ENCODE measurements at places on chromosomes 4 and X.
A peak's percentile ranks its signal among the peaks of the same experiment; 100 is the strongest.

GRCh38 chrX:69362856-69363255 lies 141.3 kb upstream of the NALF2 start:
- DNase-seq, result no peak

DNA sequence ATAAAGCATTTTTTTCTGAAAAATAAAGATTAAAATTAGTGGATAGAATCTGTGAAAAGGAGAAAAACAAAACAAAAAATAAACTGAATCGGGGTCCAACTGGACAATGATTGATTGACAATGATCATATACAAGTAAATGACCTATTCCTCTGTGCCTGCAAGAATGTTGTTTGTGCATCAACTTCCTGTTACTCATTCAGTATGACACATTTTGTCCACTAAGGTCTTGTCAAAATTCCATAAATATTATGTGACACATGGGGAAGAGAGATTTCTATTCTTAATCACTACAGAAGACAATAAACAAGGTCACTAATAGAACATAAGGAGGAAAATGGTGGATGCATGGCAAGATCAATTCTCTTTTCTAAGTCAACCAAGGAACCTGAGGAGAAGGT lies 54.9 kb downstream of the F8 start:
- DNase-seq, result no peak

DNA sequence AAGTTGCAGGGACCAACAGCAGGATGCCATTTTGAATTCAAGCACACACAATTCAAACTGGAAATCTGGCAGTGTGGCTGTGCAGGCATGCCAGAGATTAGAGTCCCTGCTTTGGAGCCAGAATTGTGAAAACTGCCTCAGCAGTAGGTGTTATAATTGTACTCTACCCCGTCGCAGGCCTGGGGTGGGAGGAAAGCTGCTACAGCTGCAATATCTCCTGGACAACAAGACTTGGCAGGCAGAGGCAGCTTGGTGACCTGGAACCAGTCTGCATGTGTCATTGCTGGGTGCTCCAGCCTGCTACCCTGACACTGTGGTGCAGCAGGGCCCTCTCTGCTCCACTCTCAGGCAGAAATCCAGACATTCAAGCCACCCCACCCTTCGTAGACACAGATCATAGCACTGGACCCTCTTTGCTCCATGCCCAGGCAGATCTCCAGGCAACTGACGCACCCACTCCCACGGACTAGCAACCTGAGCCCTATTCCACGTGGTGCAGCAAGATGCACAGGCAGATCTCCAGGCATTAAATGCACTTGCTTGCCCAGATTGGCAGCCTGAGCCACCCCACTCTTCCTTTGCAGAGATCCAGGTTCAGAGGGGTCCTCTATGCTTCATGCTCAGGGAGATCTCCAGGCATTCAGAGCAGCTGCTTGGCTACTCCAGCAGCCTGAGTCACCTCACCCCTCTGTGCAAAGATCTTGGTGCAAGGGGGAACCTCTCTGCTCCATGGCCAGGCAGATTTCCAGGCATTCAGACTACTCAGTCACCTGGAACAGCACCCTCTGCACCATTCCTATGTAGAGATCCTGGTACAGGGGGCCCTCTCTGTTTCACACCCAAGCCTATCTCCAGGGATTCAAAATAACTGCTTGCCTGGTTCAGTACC lies 140.5 kb downstream of the LRBA start:
- peak; percentile 17 for DNase-seq

DNA sequence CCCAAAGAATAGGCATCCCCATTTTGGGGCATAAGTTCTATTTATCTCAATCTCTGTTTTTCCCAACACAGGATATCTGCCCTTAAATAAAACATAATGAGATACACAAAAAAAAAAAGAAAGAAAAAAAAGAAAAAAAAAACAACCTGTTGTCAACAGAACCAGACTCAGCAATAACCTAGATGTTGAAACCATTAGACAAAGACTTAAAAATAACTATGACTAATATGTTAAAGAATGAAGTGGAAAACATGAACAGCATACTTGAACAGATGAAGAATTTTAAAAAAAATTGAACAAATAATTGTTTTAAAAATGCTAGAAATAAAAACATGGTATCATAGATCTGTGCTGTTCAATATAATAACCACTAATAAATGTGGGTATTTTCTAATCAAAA lies 93.4 kb upstream of the RXFP1 start:
- DNase-seq, result no peak

DNA sequence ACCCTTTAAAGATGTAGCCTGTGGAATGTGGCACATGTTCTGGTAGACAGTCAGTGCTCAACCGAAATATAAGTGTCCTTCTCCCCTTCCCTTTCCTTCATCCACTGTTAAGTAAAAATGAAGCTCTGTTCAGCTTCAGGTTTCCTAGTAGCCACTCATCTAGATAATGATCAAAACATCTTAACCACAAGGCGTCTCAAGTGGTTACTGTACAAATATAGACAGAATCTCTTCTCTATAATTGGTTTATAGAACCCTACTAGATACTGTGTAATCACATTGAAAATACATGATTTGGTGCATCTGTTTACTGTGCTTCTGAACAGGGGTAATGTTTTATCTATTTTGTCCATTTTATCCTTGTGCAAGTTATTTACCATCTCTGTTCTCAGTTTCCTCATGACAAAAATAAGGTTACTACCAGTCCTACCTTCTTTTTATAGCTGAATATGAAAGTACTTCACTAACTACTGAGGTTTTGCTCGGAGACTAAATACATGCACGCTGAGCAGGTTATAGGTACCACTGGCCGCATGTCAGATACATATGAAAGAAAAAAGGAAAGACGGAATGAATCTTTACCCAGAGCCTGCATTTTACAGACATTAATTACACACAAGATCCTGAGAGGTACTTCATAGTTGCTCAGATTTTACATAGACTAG lies 20.3 kb upstream of the SLC25A4 start:
- DNase-seq, result no peak

DNA sequence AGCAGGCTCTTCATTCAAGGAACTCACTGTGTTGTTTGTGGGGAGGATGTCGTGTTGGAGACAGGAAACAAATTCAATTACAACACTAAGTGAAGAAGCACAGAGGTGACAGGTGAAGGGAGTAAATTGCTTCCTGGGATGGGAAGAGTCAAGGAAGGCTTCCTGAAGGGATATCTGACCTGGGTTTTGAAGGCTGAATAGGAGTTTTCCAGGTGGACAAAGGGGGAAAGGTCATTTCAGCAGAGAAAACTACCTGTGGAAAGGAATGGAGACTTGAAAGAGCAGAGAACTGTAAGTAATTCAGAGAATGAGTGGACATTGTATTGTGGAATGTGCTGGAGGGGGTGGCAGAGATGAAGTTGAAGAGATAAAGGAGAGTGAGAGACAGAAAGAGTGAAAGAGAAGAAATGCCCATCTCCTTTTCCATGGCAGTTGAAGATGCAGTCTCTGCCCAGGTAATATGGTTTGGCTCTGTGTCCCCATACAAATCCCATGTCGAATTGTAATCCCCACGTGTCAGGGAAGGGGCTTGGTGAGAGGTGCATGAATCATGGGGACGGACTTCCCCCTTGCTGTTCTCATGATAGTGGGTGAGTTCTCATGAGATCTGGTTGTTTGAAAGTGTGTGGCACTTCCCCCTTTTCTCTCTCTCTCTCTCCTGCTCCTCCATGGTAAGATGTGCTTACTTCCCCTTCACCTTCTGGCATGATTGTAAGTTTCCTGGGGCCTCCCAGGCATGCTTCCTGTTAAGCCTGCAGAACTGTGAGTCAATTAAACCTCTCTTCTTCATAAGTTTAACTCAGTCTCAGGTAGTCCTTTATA lies 205.7 kb upstream of the BCOR start:
- no peak for DNase-seq

GRCh38 chr4:162456106-162456505 lies 292.3 kb upstream of the FSTL5 start:
- DNase-seq, result no peak

DNA sequence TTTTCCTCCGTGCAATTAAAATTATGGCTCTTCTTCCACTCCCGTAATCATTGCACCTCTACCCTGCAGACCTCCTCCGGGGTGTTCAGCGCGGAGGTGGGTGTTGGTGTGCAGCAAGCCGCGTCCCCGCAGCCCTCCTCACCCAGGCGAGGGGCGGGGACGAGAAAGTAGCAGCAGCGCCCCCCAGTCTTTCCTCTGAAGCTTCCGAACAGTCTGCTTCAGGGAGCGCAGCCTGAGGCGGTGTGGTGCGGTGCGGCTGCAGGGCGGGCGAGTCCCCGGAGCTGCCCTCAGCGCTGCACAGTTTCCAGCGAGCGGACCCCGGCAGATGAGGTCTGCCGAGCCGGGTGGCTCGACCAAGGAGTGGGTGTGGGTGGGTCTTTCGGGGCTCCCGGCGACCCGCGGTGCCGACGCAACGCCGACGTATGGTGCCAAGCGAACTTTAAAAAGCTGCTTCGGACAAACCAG lies at the start of gene FRAS1:
TSS of gene FRAS1 (plus strand) at position 189 of the 465 bp plus-strand sequence. CDS start 687 bp downstream, outside the sequence.
- no peak for DNase-seq

- DNase-seq, result no peak
These were observed 147.5 kb downstream of the TSPAN5 start for GRCh38 chr4:98510757-98511517.

DNA sequence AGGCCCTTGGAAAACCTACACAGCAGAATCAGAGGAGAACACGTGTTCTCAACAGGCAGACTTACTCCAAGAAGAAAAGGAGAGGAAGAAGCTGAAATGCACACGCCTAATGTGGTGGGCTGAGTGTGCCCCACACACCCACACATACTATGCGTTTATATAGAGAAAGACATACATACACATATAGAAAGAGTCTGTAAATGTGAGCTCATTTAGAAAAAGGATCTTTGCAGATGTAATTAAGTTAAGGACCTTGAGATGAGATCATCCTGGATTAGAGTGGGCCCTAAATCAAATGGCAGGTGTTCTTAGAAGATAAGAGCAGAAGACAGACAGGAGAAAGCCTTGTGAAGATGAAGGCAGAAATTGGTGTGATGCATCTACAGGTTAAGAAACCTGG lies 87.2 kb upstream of the KLF3 start:
- DNase-seq, result no peak

DNA sequence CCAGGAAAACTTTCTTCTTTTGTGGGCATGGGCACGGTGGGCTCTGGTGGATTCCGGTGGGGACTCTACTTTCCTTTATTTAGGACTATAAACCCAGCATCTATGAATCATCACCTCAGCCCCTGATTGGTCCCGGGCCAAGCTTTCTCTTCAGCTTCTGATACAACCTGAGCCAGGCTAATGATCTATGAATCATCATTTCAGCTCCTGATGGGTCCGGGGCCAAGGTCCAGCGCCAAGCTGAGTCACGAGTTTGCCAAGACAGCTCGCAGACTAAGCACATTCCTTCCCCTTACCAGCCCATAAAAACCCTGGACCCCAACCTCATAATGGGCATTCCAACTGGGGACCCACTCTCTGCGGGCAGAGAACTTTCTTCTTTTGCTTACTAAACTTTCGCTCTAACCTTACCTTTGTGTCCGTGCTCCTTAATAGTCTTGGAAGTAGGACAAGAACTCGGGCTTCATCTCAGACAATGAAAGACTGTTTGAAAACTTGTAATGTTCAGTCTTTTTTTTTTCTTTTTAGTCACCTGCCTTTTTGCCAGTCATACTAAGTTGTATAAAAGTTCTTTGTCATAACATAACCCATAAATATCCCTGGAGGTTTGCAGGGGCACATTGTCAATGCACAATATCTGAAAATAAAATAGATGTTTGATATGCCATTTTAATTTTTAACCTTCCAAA lies 904.9 kb upstream of the EPHA5 start:
- no peak for DNase-seq

DNA sequence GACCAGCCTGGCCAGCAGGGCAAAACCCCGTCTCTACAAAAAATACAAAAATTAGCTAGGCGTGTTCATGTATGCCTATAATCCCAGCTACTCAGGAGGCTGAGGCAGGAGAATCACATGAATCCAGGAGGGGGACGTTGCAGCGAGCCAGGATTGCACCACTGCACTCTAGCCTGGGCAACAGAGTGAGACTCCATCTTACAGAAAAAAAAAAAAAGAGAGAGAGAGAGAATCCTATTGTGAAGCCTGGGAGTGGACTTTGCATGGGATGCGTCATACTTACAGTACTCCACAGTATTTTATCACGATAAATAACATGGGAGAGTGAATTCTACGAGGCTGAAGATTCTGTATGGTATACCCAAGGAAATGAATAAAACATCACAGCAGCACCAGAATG lies 139.6 kb downstream of the AASDH start:
- no peak for DNase-seq

GRCh38 chr4:178412455-178412854 lies 970.2 kb upstream of the AGA start:
- DNase-seq, result no peak

GRCh38 chr4:101025755-101026154 lies 321.6 kb downstream of the PPP3CA start:
- DNase-seq, result no peak

- DNase-seq, result no peak
These were observed 90.4 kb upstream of the RASGEF1B start for GRCh38 chr4:81562093-81562492.

- DNase-seq, result no peak
These were observed 300.7 kb upstream of the CXXC4 start for GRCh38 chr4:104795264-104795939.

- DNase-seq, result no peak
These were observed 98.1 kb upstream of the MSX1 start for GRCh38 chr4:4761128-4761982.
